NCI-H526 (cell line): ENCODE measurements at places on chromosomes 2 and 18.

DNA sequence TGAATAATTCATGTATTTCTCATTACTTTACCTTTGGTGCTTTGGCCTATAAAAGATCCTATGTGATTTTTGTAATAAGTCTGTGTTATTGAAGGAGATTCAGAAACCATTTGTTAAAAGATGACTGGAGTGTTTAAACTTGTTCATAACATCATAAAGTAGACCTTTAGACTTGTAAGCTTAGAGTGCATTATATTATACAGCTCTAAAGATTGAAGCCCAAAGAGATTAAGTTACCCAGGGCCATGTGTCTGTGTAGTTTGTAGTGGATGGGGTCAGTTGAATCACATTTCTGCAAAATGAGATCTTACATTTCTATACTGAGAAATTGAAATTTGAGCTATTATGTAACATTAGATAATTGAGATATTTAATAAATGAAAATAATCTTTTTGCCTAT lies 60.2 kb upstream of the STON1 start:
- no peak for DNase-seq

GRCh38 chr2:117674172-117674571 lies 140.3 kb upstream of the DDX18 start:
- no peak for DNase-seq

DNA sequence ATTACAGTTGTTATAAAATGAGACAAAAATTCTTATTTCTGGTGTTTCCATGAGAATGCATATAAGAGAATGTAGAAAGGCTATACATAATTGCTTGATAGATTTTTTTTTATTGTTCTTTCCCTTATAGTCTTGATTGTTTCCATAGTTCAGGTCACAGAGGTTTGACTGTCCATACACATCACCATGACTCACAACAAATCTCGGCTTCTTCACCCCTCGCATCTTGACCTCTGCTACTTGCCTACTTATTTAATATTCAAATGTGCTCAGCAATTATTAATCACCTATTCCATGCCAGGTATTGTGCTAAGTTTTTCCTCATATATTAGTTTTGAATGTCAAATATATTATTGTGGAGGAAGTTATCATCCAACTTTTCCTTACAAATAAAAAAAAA lies 789.6 kb downstream of the RNF144A start:
- DNase-seq: no peak

GRCh38 chr2:157918319-157918718 lies 42.2 kb upstream of the ACVR1 start:
- no peak for DNase-seq

DNA sequence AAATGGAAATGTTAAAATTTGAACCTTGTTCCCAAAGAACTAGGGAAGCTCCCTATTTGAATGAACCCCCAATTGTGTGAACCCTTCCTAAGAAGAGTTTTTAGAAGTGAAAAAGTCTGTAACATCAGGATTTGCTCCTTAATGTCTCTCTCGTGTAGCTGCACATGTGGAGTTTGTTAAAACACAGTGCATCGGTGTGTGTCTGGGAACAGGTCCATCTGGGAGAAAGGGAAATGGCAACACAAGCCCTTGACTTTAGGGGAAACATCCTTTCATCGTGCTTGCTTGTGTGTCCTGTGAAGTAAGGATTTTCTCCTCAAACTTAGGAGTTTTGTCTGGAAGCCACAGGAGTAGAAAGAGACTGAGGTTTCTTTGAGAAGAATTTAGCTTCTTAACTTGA lies 203.9 kb downstream of the PRKCE start:
- no peak for DNase-seq

GRCh38 chr2:238060096-238060541 lies 682 bp upstream of the SCLY start:
- DNase-seq: no peak

- DNase-seq: no peak
These were observed 165.9 kb downstream of the ZFP36L2 start for GRCh38 chr2:43060390-43061016.

GRCh38 chr2:63580651-63581297 lies 7.5 kb downstream of the WDPCP start:
- DNase-seq: no peak

GRCh38 chr2:117378653-117379052 lies 435.8 kb upstream of the DDX18 start:
- no peak for DNase-seq

GRCh38 chr18:29840089-29840488 lies 1202.5 kb downstream of the DSC3 start:
- DNase-seq: no peak

GRCh38 chr18:69491576-69491975 lies 90.9 kb downstream of the DOK6 start:
- no peak for DNase-seq

DNA sequence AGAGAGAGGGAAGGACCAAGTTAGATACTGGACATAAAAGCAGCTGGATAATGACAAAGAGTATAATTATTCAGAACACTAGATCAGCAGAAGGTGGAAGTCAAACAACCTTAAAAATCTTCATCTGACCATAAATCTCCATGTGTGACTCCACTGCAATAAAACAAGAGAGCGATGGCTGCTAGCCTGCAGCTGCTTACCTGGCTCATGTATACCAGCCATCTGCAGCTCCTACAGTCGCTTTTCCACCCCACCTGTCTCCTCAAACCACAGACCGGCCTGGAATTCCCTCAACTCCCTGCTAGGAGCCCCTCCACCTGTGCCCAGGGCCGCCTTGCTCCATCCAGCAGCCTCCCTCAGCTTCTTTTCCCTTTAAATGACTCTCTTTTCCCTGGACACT lies 64.5 kb downstream of the SLC4A5 start:
- DNase-seq: no peak

GRCh38 chr2:191844706-191845105 lies 2.2 kb downstream of the CAVIN2 start:
- DNase-seq: no peak

DNA sequence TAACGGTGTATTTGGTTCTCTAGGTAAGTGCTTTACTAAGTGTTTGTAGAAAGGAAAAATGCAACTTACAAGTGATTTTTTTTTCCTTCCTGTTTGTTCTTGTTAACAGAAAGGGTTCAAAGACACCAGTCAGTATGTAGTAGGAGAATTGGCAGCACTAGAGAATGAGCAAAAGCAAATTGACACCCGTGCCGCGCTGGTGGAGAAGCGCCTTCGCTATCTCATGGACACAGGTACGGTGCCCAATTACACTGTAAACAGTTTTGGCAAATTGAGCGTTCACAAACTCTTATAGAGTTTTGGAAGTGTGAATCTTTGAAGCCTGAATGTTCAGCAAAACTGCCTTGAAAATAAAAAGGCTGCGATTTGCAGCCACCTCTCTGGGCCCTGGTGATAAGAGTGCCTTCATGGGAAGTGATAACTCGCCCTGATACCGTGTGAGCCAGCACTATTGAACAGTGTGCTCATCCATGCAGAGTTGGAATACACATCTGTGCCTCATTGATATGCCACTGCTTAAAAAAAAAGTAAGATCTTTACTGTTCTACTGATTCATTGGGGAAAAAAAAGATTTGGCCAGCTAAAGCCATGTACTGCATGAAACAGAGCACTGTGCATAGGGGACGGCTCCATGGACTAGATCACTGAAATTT lies 54.0 kb upstream of the OTX1 start:
- DNase-seq: no peak

GRCh38 chr18:57585855-57586250 lies 649 bp downstream of the FECH start:
- peak; percentile 43 for DNase-seq

DNA sequence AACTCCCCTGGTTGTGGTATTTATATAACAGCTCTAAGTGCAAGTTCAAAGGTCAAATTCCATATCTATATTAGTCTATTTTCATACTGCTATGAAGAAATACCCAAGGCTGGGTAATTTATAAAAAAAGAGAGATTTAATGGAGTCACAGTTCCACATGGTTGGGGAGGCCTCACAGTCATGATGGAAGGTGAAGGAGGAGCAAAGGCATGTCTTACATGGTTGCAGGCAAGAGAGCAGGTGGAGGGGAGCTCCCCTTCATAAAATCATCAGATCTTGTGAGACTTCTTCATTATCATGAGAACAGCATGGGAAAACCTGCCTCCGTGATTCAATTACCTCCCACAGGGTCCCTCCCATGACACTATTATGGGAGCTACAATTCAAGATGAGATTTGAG lies 179.6 kb upstream of the FBXO11 start:
- no peak for DNase-seq

GRCh38 chr2:7109533-7109885 lies 192.3 kb downstream of the RNF144A start:
- no peak for DNase-seq

DNA sequence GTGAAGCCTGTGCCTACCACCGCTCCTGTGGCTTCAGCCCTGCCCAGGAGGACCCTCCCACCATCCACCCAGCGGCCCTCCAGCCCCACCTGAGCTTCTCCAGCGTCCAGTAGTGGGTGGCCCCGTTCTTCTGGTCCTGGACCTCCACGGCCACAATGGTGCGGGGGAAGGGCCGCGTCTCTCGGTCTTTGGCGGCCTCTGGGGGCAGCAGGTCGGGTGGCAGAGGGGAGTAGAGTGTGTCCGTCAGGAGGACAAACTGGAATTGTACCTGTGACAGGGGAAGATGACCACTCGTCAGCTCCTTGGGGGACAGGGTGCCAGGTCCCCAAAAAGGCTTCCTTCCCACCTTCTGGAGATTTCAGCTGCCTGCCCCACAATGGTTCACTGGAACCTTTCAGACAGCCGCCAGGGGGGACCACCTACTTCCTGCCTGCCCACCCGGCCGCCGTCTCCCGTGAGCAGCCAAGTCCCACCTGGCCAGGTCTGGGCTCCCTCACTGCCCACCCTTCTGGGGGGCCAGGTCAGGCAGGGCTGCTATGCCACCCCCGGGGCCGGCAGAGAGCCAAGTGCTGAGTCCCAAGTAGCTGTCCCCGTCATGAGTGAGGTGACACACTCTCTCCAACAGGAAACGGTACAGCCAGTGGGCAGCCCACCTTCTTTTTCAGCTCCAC lies 59.3 kb downstream of the KIF1A start:
- no peak for DNase-seq
